SJSA1 (cell line): ENCODE measurements at places on chromosomes 4 and X. TPM values are rescaled to one million over a fixed set of nuclear protein-coding genes. Genes with fewer than 3 reads are reported as not detected.

Gene PROM1
- total RNA-seq, result 0.47 TPM in 1 of 2 replicates, not detected in the other

GRCh38 chr4:118985170-118986000 is 96.7 kb downstream of the SYNPO2 start:
- no peak for DNase-seq

- DNase-seq, result no peak
These were observed 9.6 kb downstream of the SLC25A5 start for GRCh38 chrX:119477812-119478232.

Gene CYP2U1
- total RNA-seq, result 9.3 and 10.4 TPM in 2 replicates

Gene SPANXB1
- not detected in 2 replicates for total RNA-seq

Gene DCAF4L1
- total RNA-seq, result not detected in 2 replicates

Gene NHS
- total RNA-seq, result 1.3 and 2.6 TPM in 2 replicates

DNA sequence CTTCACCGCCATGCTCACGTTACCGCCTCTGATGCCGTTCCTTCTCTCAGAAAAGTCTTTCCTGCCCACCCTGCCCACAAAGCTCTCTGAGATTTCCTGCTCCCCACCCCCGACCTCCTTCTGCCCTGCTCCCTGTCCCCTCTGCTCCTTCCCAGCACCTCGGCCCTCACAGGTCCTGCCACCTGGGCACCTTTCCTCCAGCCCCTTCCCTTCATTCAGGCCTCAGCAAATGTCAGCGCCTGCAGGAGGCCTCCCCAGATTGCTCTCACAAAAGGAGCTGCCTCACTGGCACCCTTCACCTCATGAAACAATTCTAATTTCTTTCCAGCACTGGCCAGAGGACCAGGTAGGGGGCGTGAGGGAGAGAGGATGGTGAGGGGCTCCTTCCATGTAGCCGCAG is 33.6 kb upstream of the MXD4 start:
- no peak for DNase-seq

Gene SUPT20HL1
- not detected in 2 replicates for total RNA-seq

DNA sequence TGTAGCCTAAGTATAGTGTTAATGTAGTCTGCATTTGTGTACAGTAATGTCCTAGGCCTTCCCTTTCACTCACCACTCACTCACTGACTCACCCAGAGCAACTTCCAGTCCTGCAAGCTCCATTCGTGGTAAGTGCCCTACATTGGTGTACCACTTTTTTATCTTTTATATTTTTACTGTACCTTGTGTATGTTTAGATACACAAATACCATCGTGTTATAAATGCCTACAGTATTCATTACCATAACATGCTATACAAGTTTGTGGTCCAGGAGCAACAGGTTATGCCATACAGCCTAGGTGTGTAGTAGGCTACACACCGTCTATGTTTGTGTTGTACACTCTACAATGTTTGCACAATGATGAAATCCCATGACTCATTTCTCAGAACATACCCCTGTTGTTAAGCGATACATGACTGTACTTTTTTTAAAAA is 15.4 kb downstream of the TSPAN5 start:
- DNase-seq, result no peak

DNA sequence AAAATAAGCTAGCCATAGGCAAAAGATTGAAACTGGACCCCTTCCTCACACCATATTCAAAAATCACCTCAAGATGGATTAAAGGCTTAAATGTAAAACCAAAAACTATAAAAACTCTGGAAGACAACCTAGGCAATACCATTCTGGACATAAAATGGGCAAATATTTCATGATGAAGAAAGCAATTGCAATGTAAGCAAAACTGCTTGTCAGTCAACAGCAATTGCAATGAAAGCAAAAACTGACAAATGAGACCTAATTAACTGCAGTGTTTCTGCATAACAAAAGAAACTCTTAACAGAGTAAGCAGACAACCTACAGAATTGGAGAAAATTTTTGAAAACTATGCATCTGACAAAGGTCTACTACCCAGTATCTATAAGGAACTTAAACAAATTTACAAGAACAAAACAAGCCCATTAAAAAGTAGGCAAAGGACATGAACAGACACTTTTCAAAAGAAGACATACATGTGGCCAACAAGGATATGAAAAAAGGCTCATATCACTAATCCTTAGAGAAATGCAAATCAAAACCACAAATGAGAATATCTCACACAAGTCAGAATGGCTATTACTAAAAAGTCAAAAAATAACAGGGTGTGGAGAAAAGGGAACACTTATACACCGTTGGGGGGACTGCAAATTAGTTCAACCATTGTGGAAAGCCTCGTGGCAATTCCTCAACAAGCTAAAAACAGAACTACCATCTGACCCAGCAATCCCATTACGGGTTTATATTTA is 46.7 kb downstream of the CFAP299 start:
- DNase-seq, result no peak

- no peak for DNase-seq
These were observed 146.7 kb upstream of the FAM9B start for GRCh38 chrX:9180623-9181022.

Gene TLR7
- total RNA-seq, result 0.11 TPM in 1 of 2 replicates, not detected in the other

DNA sequence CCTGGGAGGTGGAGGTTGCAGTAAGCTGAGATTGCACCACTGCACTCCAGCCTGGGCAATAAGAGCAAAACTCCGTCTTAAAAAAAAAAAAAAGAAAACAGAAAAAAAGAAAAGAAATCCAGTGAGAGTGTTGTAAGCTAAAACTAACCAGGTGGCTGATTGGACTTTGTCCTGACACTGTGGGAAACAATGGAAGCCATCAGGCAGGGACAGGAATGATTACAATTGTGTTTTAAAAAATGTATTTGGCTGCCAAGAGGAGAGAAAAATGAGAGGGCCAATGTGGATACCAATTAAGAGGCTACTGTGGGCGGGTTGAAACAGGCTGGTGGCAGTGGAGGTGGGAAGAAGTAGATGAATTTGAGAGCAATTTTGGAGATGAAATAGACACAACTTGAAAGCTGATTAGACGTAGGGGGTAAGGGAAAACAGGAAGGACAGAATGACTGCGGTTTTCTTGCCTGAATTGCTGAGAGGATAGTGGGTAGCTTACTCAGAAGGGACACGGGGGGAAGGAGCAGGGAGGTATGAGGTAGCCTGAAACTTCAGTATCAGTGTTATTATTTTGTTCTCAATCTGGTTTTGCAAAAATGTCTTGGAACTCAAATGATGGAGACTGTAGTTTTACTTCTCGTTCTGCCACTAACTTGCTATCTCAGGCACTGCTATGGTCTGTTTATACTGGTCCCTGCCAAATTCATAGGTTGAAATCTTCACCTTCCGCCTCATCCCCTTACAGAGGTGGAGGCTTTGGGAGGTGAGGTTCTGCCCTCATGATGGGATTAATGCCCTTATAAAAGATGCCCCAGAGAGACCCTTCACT is 45.6 kb upstream of the CHRNA9 start:
- no peak for DNase-seq

GRCh38 chr4:137993232-137993631 is 248.9 kb downstream of the SLC7A11 start:
- no peak for DNase-seq

Gene GABRQ
- total RNA-seq, result 0.11 TPM in 1 of 2 replicates, not detected in the other

DNA sequence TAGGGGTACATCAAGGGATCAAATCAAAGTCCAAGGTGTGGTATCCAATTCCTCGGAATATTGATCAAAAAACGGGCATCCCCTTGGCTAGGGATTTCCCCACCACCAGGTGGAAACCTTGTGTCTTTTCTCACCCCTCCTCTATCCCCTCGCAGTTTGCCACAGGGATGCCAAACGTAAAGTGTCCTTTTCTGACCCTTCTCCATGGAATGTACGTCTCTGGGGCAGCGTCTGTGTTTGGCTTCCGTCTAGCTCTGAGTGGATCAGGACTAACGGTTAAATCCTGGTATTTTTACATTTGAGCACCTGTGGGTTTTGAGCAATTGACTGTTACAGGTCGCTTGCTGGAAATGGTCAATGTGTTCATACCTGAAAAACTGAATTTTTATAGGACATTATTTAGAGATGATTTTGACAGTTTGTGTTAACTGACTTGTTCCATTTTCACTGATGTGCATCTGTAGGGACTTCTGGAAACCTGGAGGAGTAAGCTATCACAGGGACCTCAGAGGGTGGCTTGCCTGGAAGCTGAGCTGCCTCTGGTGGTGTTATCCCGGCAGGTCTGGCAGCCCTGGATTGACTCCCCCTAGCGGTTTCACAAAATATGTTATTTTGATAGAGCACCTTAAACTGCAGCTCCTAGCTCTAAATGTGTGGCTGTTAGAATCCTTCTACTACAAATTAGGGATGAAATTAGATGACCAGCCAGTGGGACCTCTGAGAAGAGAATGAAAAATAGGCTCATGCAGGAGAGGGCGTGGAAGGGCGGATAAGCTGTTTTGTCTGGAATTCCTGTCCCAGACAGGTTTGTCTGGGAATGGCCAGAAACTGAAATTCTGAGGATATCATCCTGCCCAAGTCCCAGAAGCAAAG is 8.8 kb upstream of the MGST2 start:
- DNase-seq, result peak; percentile 70

DNA sequence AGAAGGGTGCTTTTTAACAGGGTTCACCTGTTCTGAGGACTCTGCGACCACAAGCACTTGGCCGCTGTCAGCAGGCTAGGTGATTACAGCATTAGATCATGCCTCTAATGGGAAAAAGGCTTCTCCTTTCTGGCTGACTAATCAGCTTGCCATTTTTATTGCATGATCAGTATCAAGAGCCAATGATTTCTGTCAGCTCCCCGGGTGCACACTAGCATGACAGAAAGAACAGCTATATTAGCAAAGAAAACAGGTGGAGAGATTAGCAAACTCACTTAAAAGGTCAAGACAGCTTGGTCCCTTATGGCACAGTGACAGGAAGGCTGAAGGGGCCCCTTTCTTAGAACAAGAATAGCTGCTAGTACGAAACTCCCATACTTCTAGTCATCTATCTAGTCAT is 170.0 kb downstream of the SMIM20 start:
- DNase-seq, result no peak

GRCh38 chrX:120446498-120446897 is 22.6 kb downstream of the LAMP2 start:
- no peak for DNase-seq

GRCh38 chr4:39699687-39700409 is 1.9 kb downstream of the UBE2K start:
- DNase-seq, result no peak

- DNase-seq, result peak; percentile 44
These were observed 8.7 kb upstream of the TADA2B start for GRCh38 chr4:7034262-7035081.
